CD4-positive, alpha-beta T cell treated with Interleukin-15 for 4 hours (primary cell): ENCODE measurements at places on chromosomes 5 and 9.

GRCh38 chr9:8085986-8086385 is 286.4 kb upstream of the DMAC1 start:
- no peak for DNase-seq

- no peak for DNase-seq
Observed at GRCh38 chr5:33641744-33642505, 201.2 kb downstream of the TARS1 start.

DNA sequence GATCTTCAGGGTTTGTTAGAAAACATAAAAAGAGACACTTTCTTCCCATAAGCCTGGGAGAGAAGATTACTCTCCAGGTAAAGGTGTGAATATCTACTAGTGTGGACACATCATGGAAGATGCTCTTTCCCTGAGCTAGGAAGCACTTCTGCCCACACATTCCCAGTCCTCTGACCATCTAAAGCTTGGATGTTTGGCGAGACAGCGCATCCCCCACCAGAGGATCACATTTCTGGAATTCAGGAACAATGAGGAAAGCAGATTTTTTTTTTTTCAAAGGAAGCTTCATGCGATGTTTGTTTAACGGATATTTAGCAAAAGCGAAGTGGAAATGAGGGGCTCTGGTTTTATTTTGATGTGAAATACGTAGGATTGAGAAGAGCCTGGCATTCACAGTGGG is 6.2 kb downstream of the SVEP1 start:
- DNase-seq, result no peak

DNA sequence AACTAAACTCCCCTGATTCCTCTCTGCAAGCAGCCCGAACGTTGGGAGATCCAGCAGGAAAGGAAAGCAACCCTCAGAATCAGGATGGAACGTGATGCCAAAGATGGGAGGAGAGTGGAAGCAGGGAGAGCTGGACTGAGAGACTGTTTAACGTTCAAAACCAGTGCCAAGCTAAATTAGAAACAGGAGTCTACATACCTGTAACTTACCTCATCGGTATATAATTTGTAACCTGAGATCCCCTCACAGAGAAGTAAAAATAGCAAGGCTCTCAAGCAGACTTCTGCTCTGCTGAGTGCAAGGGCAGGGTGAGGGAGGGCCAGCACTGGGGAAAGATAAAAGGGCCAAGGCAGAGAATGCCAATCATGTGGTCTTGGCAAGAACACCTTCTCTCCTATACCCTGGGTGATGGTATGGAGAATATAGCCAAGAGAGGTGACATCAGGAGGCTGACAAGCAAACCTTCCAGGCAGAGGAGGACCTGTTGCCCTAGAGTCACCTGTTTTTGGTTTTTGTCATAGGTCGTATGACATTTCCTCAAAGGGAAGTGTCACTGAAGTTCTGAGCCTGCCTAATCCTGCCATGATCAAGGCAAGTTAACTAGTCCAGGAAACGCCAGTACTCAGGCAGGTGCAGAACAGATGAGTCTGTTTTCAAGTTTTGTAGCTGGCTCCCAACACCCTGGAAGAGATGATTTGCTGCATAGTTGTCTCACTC is 472.0 kb downstream of the NFIB start:
- DNase-seq, result no peak

GRCh38 chr5:89816038-89816437 is 593.5 kb downstream of the CETN3 start:
- no peak for DNase-seq

GRCh38 chr5:101721543-101721942 is 574.5 kb downstream of the SLCO4C1 start:
- DNase-seq, result no peak

- no peak for DNase-seq
Observed at GRCh38 chr5:131505237-131505908, 129.7 kb downstream of the RAPGEF6 start.

GRCh38 chr5:72494623-72495124 is 12.5 kb downstream of the ZNF366 start:
- DNase-seq, result no peak
